Occipital lobe (tissue), 3 donors: ENCODE measurements at places on chromosomes 3 and 15. TPM values are rescaled to one million over a fixed set of nuclear protein-coding genes. Genes with fewer than 3 reads are reported as not detected.

DNA sequence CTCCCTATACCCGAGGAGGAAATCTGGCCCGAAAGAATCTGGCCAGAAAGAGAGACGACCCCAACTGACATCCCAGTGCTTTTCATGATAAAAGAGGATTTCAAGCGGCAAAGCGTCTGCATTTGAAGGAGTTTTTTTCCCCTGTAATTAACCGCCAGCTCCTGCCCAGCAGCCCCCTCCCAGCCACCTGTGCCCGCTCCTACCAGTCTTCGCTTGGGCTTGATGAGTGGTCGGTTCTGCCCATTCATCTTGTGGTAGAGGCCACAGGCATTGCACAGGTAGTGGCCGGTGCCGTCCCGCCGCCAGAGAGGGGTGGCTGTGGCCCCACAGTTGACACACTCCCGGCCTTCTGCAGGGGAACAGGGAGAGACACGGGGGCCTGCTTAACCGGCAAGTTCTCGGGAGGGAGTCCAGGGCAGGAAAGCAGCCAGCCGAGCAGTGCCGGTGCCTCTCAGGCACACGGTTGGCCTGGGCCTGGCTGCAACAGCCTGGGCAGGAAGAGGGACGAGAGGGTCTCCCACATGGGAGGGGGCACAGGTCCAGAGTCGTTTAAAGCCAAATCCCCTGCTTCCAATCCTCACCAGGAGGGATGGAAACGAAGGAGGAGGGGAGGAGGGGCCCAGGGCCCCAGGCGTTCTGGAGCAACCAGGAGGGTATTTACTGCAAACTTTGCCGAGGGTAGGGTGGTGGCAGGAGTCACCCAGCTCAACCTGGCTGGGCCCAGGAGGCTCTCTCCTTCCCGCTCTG is 9.2 kb downstream of the GATA2 start:
- no peak for DNase-seq

DNA sequence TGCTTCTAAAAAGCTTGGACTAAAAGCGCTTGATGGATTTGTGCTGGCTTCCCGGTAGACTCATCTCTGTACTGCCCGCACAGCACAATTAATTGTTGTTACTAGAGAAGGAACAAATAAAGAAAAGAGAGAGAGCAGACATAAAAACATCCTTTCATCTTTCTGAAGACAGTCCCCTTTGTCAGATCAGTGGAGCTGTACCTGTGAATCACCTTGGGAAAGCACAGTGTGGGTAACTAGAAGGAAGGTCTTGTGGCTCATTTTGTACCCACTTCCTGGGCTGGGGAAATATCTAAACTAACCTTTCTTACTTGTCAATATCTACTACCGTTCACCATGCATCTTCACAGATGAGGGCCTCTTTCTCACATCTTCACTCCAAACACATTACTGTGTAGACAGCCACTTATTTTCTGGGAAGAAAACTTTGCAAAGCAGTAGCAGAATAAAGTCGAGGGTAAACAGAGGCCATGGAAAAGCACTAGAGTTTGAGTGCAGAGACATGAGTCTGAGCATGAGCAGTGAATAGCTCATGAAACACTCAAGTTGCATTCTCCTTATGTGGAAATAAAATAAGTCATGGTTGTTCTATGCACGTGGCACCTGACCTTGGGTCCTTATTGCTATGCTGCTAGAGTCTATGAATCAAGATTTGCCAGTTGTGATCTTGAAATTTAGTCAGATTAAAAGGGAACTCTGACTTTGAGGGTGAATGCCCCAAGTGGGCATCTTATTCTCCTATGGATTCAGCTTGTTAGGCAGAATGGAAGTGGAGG is 169.3 kb downstream of the LPP start:
- no peak for DNase-seq

- DNase-seq, result no peak
These were observed 26.0 kb upstream of the MCTP2 start for GRCh38 chr15:94205366-94205765.

DNA sequence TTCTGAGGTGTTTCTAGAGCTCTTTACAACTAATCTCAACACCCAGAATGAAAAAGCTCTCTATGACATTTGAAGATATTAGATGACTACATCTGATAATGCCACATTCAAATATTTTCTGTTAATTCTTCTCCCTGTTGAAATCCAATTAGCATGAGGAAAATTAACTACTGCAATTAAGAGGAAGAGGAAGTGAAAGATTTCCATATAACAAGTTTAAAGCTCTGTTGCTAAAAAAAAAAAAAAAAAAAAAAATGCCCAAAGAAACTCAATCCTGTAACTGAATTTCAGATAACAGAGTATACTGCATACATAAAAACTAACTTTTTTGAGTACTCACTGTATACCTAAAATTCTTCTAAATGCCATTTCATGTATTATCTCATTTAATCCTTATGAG is 109.8 kb downstream of the TNIK start:
- no peak for DNase-seq

- DNase-seq, result no peak
These were observed 80.9 kb downstream of the FRMD4B start for GRCh38 chr3:69305011-69305410.

CALML4 gene
- 2.2 TPM for total RNA-seq
